HAP-1 (cell line): ENCODE measurements at places on chromosomes 12 and 14.
A peak's percentile ranks its signal among the peaks of the same experiment; 100 is the strongest.

GRCh38 chr12:18752280-18752920 is 14.5 kb downstream of the CAPZA3 start:
- peak; percentile 11 for DNase-seq

DNA sequence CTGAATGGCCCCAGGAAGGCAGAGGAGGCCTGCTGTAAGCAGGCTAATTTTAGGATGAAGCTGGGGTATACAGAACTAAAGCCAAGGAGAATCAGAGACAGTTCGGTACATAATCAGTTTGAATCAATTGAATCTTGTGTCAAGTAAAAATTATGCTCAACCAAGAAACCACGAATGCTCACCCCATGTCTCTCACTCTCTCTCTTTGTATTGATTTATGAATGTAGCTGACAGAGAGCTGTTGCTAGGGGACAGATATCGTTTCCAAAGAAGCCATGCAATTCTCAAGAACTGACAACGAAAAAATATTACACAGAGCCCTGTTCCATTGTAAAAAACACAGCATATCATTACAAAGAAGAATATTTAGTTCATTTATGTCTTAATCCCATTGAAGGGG is 151.1 kb upstream of the PKP2 start:
- no peak for DNase-seq

- DNase-seq: no peak
These were observed 10.0 kb downstream of the INF2 start for GRCh38 chr14:104699426-104699748.

- DNase-seq: peak; percentile 61
These were observed 483 bp downstream of the POC1B start for GRCh38 chr12:89525305-89525823.

- no peak for DNase-seq
These were observed 130.7 kb upstream of the ARID2 start for GRCh38 chr12:45598761-45599160.

DNA sequence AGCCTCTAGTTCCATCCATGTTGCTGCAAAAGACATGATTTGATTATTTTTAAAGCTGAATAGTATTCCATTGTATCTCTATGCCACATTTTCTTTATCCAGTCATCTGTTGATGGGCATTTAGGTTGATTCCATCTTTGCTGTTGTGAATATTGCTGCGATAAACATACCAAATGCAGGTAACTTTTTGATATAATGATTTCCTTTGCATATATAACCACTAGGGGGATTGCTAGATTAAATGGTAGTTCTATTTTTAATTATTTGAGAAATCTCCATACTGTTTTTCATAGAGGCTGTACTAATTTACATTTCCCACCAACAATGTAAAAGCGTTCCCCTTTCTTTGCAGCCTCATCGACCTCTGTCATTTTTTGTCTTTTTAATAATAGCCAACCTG is 342.5 kb downstream of the MDGA2 start:
- no peak for DNase-seq

DNA sequence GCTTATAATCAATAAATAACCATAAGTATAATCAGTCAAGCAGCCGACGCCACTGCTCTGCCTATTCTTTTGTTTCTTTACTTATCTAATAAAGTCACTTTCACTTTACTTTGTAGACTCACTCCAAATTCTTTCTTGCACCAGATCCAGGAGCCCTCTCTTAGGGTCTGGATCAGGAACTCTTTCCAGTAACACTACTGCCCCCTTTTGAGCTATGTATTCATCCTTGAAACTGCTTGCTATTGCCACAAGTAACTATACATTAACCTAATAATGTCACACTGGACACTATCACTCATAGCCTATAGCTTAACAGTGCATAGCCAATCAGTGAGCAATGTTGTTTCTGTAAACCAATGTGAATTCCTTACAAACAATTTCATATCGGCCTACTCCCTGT is 2.8 kb upstream of the NID2 start:
- DNase-seq: no peak

- DNase-seq: no peak
These were observed 52.8 kb downstream of the SLCO1B1 start for GRCh38 chr12:21183721-21184275.

DNA sequence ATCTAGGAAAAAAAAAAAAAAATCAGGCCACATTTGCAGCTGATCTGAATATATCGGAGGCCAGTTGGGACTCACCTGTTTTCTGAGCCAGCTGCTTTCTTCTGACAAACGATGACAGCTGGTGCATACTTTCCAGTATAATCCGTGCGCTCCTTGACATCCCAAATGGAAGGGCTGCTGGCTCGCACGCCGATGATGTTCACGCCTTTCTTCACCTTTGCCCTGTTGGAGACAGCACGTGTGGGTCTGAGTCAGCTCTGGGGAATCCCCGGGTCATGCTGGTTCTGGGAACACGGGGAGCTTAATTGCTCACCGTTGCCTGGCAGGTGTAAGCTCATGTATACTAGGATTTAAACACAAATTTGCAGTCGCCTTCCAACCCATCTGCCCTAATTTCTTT is 372.8 kb downstream of the TMEM132D start:
- DNase-seq: no peak

DNA sequence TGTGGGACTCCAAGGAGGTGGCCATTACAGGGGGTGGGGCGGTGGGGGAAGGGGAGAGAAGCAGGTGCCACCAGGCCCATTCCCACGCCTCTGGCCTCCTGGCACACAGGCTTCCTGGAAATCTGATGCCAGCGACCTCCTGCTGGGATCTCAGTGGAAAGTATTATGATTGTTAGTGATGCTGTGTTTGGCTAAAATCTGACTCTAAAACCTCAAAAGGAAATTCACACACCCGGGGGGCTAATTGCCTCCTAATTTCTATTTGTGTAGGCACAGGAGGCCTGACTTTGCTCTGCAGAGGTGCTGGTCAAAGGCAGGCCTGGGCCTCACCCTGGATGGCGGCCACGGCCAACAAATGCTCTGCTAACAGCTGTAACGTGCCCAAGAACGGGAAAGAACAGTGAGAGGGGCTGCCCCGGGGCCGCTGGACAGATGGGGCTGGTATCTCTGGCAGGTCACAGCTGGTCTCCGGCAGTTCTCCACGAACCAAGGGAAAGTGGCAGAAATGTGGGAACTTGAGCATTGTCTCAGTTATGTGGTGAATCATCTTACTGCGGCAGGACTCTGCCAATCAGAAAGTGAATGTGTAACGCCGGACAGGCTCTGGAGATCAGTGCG is 14.3 kb downstream of the FAM181A start:
- DNase-seq: no peak

GRCh38 chr14:100967930-100968329 is 64.4 kb upstream of the RTL1 start:
- DNase-seq: no peak

DNA sequence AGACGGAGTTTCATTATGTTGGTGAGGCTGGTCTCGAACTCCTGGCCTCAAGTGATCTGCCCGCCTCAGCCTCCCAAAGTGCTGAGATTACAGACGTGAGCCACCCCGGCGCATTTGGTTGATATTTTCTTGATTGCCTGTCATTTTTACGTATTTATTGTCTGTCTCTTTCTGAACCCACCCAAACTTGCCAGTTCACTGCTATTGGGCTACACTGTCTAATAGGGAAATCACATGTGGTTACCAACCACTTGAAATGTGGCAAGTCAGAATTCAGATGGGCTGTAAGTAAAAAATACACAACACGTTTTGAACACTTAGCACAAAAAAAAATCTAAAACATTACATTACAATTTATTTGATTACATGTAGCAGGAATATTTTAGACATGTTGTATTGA is 2.1 kb downstream of the WSB2 start:
- DNase-seq: no peak

GRCh38 chr12:45008211-45008610 is 42.7 kb downstream of the DBX2 start:
- DNase-seq: no peak

- DNase-seq: no peak
These were observed 27.7 kb downstream of the C12orf56 start for GRCh38 chr12:64362721-64363305.

DNA sequence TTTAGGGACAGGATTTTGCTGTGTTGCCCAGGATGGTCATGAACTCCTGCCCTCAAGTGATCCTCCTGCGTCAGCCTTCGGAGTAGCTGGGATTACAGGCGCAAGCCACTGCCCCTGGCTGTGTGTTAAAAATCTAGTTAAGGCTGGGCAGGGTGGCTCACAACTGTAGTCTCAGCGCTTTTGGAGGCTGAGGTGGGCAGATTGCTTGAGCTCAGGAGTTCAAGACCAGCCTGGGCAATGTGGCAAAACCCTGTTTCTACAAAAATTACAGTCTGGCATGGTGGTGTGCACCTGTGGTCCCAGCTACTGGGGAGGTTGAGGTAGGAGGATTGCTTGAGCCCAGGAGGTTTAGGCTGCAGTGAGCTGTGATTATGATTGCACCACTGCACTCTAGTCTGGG is 9.2 kb downstream of the DDIT3 start:
- no peak for DNase-seq

DNA sequence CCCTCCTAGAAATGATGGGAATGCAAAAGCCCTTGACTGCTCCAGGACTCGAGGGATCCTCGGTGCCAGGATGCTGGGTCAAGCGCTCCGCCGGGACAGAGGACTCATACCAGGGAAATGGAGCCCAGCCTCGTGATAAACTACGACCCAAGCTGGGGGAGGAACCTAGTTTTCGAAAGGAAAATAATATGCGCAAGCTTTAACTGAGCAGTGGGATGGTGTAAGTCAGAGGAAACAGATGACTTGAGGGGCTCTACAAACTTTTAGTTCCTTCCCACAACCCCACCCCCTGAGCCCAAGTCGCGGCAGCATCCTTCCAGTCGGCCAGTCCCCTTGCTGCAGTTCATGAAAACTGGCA is 654 bp upstream of the SUPT16H start:
- no peak for DNase-seq
